Neuronal stem cell (in vitro differentiated cells): ENCODE measurements at places on chromosomes 1 and 21.

GRCh38 chr1:198778049-198778448, 139.2 kb downstream of the PTPRC start:
- DNase-seq = no peak

DNA sequence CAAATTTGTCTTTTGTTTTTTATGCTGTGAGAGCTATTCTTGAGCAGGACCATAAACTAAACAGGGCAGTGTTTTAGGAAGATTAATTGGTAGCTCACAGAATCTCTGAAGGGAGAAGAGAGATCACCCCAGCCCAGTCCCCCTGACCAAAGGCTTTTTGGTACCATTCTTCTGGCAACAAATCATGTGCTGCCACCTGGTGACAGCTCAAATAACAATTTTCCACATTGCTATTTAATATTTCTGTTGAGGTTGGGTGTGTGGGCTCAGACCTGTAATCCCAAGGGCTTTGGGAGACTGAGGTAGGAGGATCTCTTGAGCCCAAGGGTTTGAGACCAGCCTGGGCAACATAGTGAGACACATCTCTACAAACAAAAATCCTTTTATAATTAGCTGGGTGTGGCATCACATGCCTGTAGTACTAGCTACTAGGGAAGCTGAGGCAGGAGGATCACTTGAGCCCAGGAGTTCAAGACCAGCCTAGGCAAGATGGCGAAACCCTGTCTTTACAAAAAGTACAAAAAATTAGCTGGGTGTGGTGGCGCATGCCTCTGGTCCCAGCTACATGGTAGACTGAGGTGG, 2.2 kb upstream of the TESK2 start:
- no peak for DNase-seq

DNA sequence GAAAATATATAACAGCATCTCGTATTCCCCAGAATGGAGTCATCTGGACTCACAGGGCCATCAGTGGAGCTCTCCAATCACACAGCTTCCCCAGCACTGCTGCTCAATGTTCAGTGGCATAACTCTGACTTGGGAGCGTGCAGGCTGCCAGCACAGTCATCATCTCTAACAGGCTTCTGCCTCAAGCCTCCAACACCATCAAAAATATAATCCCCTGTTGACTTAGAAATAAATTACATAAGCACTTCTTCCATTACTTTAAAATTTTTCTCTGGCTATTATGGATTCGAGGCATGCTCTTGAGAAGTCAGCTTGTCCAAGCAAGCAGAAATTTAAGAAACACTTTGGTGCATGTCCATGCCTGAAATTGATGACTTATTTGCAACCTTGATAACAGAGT, 6.2 kb downstream of the DUSP23 start:
- no peak for DNase-seq

- no peak for DNase-seq
Observed at GRCh38 chr1:30474818-30475200, 248.6 kb downstream of the MATN1 start.

DNA sequence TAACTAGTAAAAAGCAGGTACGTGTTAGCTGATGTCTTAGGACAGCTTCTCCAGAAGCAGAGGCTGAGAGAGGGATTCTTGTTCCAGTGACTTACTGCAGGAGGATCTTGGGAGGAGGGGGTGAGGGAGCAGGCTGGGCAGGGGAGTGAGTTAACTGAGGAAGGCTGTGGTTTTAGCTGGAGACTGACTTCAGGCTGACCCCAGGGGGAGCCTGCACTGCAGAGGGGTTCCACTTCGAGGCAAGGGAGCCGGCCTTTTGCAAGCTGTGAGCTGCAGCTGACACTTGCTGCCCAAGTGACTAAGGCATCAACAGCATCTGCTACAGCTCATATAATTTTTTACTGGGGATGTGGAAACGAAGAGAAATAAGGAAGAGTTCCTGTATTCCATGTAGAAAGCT, 50.4 kb upstream of the SOD1 start:
- no peak for DNase-seq
